ENCODE measurements at places on chromosomes 3 and 15.

GRCh38 chr3:12495749-12496452 is 11.6 kb downstream of the TSEN2 start:
- no peaks in the 10 kb centered on the region for H3K4me1 ChIP-seq
- H3K27me3 ChIP-seq = no peaks in the 10 kb centered on the region
- H3K27ac ChIP-seq = no peak overlapping the region
- no peak overlapping the region for H3K4me3 ChIP-seq
- no peak for DNase-seq
- H3K36me3 ChIP-seq = peaks cover 40% of the 10 kb centered on the region

GRCh38 chr3:113531826-113532697 is at the start of gene SIDT1:
Gene SIDT1, plus strand, starts transcription at chr3:113532555. Its CDS starts 467 bp downstream, at chr3:113533022.
- H3K27ac ChIP-seq = no peak within 1 kb of the TSS
- H3K27me3 ChIP-seq = no peaks in the 10 kb centered on the region
- H3K4me3 ChIP-seq = peak within 1 kb of the TSS; percentile 40
- no peaks in the 10 kb centered on the region for H3K36me3 ChIP-seq
- no peak for DNase-seq

- no peak overlapping the region for H3K27ac ChIP-seq
- H3K27me3 ChIP-seq = no peaks in the 10 kb centered on the region
- no peak overlapping the region for H3K4me3 ChIP-seq
- H3K4me1 ChIP-seq = no peaks in the 10 kb centered on the region
- H3K36me3 ChIP-seq = no peaks in the 10 kb centered on the region
Observed at GRCh38 chr3:190089711-190090110, 31.0 kb downstream of the P3H2 start.

DNA sequence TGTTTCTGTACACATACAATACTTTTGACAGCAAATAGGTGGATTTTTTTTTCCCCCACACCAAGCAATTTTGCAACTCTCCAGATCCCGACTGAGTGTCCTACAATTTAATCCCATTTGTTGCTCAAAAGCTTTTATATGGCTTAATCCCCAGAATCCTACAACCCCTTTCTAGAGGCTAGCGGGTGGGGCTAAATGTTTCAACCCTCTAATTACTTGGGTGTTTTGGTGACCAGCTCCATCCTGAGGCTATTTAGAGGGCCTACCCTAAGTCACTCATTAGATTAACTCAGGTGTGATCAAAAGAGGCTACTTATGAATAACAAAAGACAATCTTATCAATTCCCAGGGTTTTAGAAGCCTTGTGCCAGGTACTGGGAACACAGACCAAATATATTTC is 21.0 kb upstream of the FBXL2 start:
- no peak overlapping the region for H3K4me3 ChIP-seq
- no peak for DNase-seq
- no peaks in the 10 kb centered on the region for H3K4me1 ChIP-seq
- no peaks in the 10 kb centered on the region for H3K27me3 ChIP-seq

DNA sequence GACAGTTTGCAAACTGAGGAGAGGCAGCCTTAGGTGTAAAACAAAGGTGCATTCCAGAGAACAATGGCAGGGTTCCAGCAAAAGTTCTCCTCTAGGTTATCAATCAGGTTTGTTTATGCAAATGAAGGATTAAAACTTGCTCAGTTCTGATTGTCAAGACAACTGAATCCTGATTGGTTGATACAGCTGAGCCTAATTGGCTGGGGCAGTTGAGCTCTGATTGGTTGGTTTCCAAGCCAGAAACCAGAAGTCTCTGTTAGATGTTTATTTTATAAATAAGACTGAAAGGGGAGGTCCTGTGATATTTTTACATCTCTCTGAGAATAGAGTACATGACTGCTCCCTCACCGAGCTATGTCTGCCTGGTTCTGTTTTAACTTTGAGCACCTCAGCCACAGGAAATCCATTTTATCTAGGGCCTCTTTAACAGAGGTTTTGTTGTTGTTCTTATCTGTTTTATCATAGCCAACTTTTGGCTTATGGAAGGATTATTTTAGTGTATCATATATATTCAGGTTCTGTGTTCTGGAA is 37.8 kb downstream of the PPM1L start:
- no peaks in the 10 kb centered on the region for H3K4me1 ChIP-seq
- no peaks in the 10 kb centered on the region for H3K36me3 ChIP-seq

GRCh38 chr15:64158363-64159134 is 4.3 kb downstream of the PPIB start:
- no peaks in the 10 kb centered on the region for H3K27me3 ChIP-seq
- H3K4me3 ChIP-seq = peak overlapping the region; percentile 9
- no peak for DNase-seq
- peaks cover 71% of the 10 kb centered on the region for H3K36me3 ChIP-seq
- H3K27ac ChIP-seq = peak overlapping the region; percentile 90

GRCh38 chr3:73448041-73448440 is 176.7 kb downstream of the PDZRN3 start:
- no peak for DNase-seq
- no peaks in the 10 kb centered on the region for H3K27me3 ChIP-seq
- H3K27ac ChIP-seq = no peak overlapping the region
- H3K4me3 ChIP-seq = no peak overlapping the region
- no peaks in the 10 kb centered on the region for H3K36me3 ChIP-seq

DNA sequence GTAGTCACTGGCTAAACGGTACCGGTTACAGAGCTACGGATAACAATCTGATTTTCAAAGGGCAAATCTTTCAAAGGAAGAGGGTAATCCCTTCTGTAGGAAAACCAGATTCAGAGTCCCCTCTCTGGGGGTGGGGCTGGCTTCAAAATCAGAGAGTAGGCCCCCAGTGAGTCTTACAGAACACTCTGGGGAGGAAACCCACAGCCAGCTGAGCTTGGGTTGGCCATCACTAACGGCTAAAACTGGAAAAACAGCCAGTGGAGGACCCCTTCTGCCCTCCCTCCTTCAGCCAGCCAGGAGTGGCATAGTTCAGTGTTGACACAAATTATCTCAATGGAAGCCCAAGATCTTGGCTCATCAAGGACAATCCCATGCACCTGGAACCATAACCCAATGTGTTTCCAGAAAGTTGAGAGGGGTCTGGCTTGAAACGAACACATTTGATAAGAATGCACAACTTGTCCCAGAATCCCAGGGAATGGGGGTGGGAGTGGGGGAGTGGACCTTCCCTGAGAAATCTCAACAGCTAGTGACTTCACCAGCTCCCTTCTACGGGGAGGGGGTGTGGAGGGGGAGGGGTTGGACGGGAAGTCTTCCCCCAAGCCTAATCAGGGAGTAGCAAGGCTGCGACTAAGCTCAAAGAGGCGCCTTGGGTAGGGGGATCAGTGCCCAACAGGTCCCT is 1.0 kb downstream of the RASL12 start:
- peaks cover 18% of the 10 kb centered on the region for H3K36me3 ChIP-seq
- no peak for DNase-seq
- peak overlapping the region; percentile 98 for H3K27ac ChIP-seq
- no peaks in the 10 kb centered on the region for H3K4me1 ChIP-seq
- no peaks in the 10 kb centered on the region for H3K27me3 ChIP-seq
- H3K4me3 ChIP-seq = peak overlapping the region; percentile 72

GRCh38 chr3:10715886-10716285 is 100.1 kb upstream of the SLC6A11 start:
- DNase-seq = no peak
- H3K27me3 ChIP-seq = no peaks in the 10 kb centered on the region
- no peaks in the 10 kb centered on the region for H3K4me1 ChIP-seq
- H3K4me3 ChIP-seq = no peak overlapping the region
- H3K36me3 ChIP-seq = no peaks in the 10 kb centered on the region

GRCh38 chr3:57091521-57092273 is 31.2 kb downstream of the SPATA12 start:
- H3K4me3 ChIP-seq = no peak overlapping the region
- H3K27ac ChIP-seq = no peak overlapping the region
- no peaks in the 10 kb centered on the region for H3K36me3 ChIP-seq
- DNase-seq = no peak
- peaks cover 8% of the 10 kb centered on the region for H3K4me1 ChIP-seq

- DNase-seq = no peak
- H3K27ac ChIP-seq = no peak overlapping the region
- no peak overlapping the region for H3K4me3 ChIP-seq
- H3K4me1 ChIP-seq = no peaks in the 10 kb centered on the region
Observed at GRCh38 chr3:174146008-174146407, 713.1 kb upstream of the NAALADL2 start.

- no peaks in the 10 kb centered on the region for H3K36me3 ChIP-seq
- no peaks in the 10 kb centered on the region for H3K27me3 ChIP-seq
- no peak overlapping the region for H3K27ac ChIP-seq
- no peak overlapping the region for H3K4me3 ChIP-seq
Observed at GRCh38 chr3:35817216-35817615, 177.9 kb downstream of the ARPP21 start.

GRCh38 chr15:59335207-59335786 is 37.4 kb downstream of the MYO1E start:
- no peaks in the 10 kb centered on the region for H3K36me3 ChIP-seq
- DNase-seq = no peak
- no peak overlapping the region for H3K4me3 ChIP-seq
- peaks cover 4% of the 10 kb centered on the region for H3K4me1 ChIP-seq
- H3K27me3 ChIP-seq = no peaks in the 10 kb centered on the region
- H3K27ac ChIP-seq = no peak overlapping the region

DNA sequence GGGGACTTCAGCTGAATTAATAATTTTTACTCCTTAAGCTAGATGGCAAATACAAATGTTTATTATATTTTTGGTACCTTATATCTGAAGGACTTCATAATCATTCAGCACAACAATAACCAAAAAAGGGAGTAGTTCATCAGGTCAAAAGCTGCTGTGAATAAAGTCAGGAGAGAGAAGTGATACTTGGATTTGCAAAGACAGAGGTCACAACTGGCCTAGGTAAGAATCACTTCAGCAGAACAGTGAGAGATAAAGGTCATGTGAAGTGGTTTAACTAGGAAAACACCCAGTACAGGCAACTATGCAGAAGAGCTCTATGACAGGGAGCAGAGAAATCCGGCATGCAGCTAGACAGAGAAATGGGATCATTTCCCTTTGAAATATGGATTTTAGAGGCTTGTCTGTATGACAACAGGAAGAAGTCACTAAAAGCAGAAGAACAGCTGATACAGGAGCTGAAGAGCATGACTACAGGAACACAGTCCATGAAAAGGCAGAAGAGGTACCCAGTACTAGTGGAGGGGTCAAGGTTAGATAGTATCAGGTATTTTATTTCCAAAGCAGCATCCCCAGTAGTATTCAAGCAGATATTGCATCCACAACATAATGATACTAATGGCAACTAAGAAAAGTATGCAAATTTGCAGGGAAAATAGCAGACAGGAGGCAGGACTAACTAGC is 25.7 kb downstream of the ZMAT3 start:
- H3K4me1 ChIP-seq = no peaks in the 10 kb centered on the region
- no peak for DNase-seq
- no peaks in the 10 kb centered on the region for H3K27me3 ChIP-seq
- no peak overlapping the region for H3K27ac ChIP-seq
- H3K4me3 ChIP-seq = no peak overlapping the region
- H3K36me3 ChIP-seq = no peaks in the 10 kb centered on the region

DNA sequence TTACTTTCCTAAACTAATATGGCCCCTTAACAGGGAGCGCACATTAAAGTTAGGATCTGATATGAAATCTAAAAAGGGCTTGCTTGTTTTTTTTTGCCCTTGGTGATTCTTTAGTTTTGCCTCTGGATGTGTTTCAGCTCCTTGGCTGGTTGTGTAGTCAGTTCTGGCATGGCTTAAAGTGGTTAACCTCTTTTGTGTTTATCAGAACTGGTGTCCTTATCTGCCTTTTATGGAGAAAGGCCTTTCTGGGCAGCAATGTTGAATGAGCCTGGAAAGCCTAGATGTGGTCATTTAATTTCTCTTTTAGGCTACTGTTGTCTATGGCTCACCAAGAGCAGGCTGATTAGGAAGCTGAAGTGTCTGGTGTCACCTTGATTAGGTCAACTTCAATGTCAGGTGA is 254.5 kb upstream of the ROPN1 start:
- DNase-seq = no peak
- no peaks in the 10 kb centered on the region for H3K27me3 ChIP-seq
- no peaks in the 10 kb centered on the region for H3K36me3 ChIP-seq
- no peak overlapping the region for H3K4me3 ChIP-seq
- peak overlapping the region; percentile 33 for H3K27ac ChIP-seq

GRCh38 chr3:182142928-182143327 is 431.2 kb downstream of the SOX2 start:
- H3K27ac ChIP-seq = no peak overlapping the region
- no peaks in the 10 kb centered on the region for H3K27me3 ChIP-seq
- no peak for DNase-seq

DNA sequence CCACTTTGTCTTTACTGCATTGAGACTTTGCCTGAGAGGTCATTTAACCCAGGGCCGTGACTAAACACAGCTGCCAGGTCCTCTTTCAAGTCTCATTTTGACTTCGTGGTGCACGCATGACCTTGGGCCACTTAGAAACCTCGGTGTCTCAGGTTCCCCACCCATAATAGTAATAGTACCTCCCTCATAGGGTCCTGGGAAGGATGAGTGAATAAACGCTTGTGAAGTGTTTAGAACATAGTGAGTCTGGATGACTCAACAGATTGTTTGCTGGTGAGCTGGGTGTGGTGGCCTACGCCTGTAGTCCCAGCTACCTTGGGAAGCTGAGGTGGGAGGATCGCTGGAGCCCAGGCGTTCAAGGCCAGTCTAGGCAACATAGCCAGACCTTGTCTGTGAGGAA is 56.3 kb downstream of the BDH1 start:
- H3K27me3 ChIP-seq = no peaks in the 10 kb centered on the region
- no peak for DNase-seq
- no peaks in the 10 kb centered on the region for H3K4me1 ChIP-seq
- H3K36me3 ChIP-seq = no peaks in the 10 kb centered on the region

- peaks cover 91% of the 10 kb centered on the region for H3K36me3 ChIP-seq
- no peaks in the 10 kb centered on the region for H3K27me3 ChIP-seq
- DNase-seq = no peak
- H3K4me1 ChIP-seq = no peaks in the 10 kb centered on the region
- H3K4me3 ChIP-seq = no peak overlapping the region
Observed at GRCh38 chr15:73582851-73583379, 50.3 kb downstream of the NPTN start.

DNA sequence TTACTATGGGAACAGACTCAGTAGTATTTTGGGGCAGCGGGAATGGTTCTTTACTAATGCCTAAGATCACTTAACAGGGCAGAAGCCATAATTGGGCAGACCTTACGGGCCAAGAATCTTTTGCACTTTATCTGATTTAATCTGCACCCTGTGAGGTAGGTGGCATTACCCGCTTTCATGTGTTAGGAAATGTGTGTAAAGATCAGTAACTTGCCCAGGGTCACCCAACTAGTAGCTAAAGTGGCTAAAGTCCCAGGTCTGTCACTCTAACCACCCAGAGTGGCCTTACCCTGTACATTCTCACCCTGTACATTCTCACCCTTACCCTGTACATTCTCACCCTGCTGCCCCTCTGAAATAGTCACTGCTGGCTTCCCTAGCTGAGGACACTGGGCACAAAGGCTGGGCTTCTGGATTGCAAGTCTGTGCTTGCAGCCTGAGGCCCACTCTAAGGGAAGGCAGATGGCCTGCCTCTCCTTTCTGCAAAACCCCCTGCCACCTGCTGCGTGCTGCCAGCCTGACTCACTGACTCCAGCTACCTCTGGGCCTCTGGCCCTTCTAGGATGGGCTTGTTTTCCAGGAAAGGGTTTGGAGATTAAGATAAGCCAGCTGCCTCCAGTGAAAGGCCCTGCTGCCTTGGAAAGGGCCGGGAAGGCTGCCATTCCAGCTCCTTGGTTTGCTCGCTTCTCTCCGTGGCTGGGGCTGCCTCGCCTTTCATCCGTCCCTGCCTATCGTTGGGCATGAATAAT is 37.5 kb upstream of the MYZAP start:
- no peak overlapping the region for H3K4me3 ChIP-seq
- no peak for DNase-seq
- H3K27ac ChIP-seq = peak overlapping the region; percentile 69
- H3K27me3 ChIP-seq = no peaks in the 10 kb centered on the region
- peaks cover 63% of the 10 kb centered on the region for H3K4me1 ChIP-seq
